ENCODE measurements at places on chromosomes 2 and 18. TPM values are rescaled to one million over a fixed set of nuclear protein-coding genes. Genes with fewer than 3 reads are reported as not detected.

Gene TACR1
- not detected for total RNA-seq

Gene KLHL14
- 0.43 TPM for total RNA-seq

Gene IL36B
- not detected for total RNA-seq

Gene MTCL1
- total RNA-seq, result 6.6 TPM

Gene CHST9
- not detected for total RNA-seq

Gene CD226
- 0.77 TPM for total RNA-seq

Gene R3HDM1
- 7.5 TPM for total RNA-seq

Measured in SK-MEL-5 (cell line).